ENCODE measurements at places on chromosomes 16 and 17. TPM values are rescaled to one million over a fixed set of nuclear protein-coding genes. Genes with fewer than 3 reads are reported as not detected.

- peak; percentile 61 for DNase-seq
- H3K27me3 ChIP-seq = no peaks in the 10 kb centered on the region
- no peak overlapping the region for H3K4me3 ChIP-seq
- no peaks in the 10 kb centered on the region for H3K36me3 ChIP-seq
- H3K4me1 ChIP-seq = peaks cover 5% of the 10 kb centered on the region
Observed at GRCh38 chr17:1365445-1366039, 34.5 kb downstream of the YWHAE start.

KRTAP4-1 gene
- not detected for polyA plus RNA-seq

HOXB6 gene
- 4.1 TPM for polyA plus RNA-seq

- H3K27me3 ChIP-seq = no peaks in the 10 kb centered on the region
- no peak overlapping the region for H3K4me3 ChIP-seq
- no peak for DNase-seq
- H3K36me3 ChIP-seq = no peaks in the 10 kb centered on the region
Observed at GRCh38 chr16:87615621-87616041, 13.3 kb downstream of the JPH3 start.

- no peaks in the 10 kb centered on the region for H3K27me3 ChIP-seq
- no peak for DNase-seq
- no peaks in the 10 kb centered on the region for H3K4me1 ChIP-seq
- no peak overlapping the region for H3K4me3 ChIP-seq
- no peaks in the 10 kb centered on the region for H3K36me3 ChIP-seq
- H3K27ac ChIP-seq = no peak overlapping the region
Observed at GRCh38 chr17:64736804-64737492, 74.8 kb upstream of the SMURF2 start.

RUNDC3A gene
- 0.26 TPM for polyA plus RNA-seq

DNA sequence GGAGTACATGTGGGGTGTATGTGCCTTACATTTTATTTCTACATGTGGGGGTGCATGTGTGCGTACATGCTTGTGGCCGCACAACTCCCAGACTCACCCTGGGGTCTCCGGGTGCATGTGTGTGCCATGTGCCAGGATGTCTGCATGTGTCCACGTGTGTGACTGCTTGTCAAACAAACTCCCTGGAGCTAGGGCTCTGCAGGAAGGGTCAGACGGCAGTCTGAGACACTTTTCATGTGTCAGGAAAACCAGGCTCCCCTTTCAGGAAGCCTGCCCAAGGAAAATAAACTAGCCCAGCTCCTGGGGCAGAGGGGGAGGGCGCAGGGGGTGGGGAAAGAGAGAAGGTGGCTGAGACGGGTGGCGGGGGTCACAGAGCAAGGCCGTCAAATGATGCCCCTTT is 44.7 kb downstream of the FZD2 start:
- no peak overlapping the region for H3K4me3 ChIP-seq
- no peak overlapping the region for H3K27ac ChIP-seq
- no peaks in the 10 kb centered on the region for H3K27me3 ChIP-seq
- no peak for DNase-seq
- no peaks in the 10 kb centered on the region for H3K4me1 ChIP-seq

PPP1R9B gene
- 26.1 TPM for polyA plus RNA-seq

MED13 gene
- 4.8 TPM for polyA plus RNA-seq

DNA sequence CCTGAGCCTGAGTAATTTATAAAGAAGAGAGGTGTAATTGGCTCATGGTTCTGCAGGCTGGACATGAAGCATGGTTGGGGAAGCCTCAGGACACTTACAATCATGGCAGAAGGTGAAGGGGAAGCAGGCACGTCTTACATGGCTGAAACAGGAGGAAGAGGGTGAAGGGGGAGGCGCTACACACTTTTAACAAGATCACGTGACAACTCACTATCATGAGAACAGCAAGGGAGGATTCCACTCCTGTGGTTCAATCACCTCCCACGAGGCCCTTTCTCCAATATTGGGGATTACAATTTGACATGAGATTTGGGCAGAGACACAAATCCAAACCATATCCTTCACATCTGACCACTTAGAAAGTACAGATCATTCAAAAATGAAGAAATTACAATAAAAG is 110.6 kb upstream of the SHISA6 start:
- no peaks in the 10 kb centered on the region for H3K4me1 ChIP-seq
- no peak overlapping the region for H3K4me3 ChIP-seq

KRT35 gene
- not detected for polyA plus RNA-seq

DNA sequence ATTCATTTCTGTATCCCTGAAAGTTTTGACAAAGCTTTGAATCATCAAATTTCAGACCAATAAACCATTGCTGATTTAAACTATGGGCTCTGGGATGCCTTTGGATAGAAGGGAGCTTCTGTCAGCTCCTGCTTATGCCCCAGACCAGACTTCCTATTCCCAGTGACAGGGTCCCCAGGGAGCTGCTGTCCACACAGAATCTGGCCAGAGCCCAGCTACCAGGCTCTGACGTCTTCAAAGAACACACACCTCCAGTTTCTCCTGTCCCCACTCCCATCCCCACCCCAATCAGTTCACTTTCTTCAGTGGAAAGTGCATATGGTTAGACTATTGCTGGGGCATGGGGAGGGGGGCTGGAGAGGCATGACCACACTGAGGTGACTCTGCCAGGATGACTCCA is 51.6 kb upstream of the SREBF1 start:
- H3K27ac ChIP-seq = no peak overlapping the region
- DNase-seq = peak; percentile 19
- H3K4me3 ChIP-seq = no peak overlapping the region
- H3K36me3 ChIP-seq = no peaks in the 10 kb centered on the region
- H3K4me1 ChIP-seq = no peaks in the 10 kb centered on the region

- no peak for DNase-seq
- H3K27me3 ChIP-seq = no peaks in the 10 kb centered on the region
- no peaks in the 10 kb centered on the region for H3K4me1 ChIP-seq
- H3K27ac ChIP-seq = no peak overlapping the region
Observed at GRCh38 chr17:76881408-76881807, 13.2 kb downstream of the MGAT5B start.

GRCh38 chr17:18248811-18249210 is 9.7 kb downstream of the FLII start:
- H3K27ac ChIP-seq = no peak overlapping the region
- no peak overlapping the region for H3K4me3 ChIP-seq
- H3K36me3 ChIP-seq = peaks cover 3% of the 10 kb centered on the region
- H3K27me3 ChIP-seq = no peaks in the 10 kb centered on the region
- DNase-seq = no peak
- no peaks in the 10 kb centered on the region for H3K4me1 ChIP-seq

DNA sequence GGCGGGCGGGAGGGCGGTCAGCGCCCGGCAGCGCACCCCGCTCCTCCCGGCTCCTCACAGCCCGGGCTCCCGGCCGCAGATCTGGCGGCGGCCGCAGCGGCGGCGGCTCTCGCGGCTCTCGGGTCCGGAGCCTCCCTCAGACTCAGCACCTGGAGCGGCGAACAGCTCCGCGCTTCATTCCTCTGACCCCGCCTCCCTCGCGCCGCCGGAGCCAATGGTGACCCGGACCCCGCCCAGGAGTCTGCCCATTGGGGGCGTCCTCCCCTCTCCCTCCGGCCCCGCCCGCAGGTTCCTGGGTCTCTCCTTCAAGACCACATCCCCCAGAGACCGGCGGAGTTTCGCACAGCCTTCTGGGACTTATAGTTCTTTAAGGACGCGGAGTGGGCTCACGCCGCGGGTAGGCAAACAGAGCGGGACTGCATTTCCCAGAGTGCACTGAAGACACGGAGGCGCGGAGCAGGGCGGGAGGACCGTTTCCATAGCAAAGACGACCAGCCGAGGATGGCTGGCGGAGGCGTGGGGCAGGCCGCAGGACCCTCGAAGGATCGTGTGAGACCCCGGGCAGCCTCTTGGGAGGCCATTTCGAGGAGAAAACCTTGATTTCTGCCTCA is at the start of gene SMPD3:
SMPD3 (minus strand) TSS at position 149 of the 611 bp plus-strand sequence. CDS start 76,327 bp downstream, outside the sequence.
- no peak within 1 kb of the TSS for H3K27ac ChIP-seq
- no peak within 1 kb of the TSS for H3K4me3 ChIP-seq

- no peaks in the 10 kb centered on the region for H3K27me3 ChIP-seq
- no peak overlapping the region for H3K27ac ChIP-seq
- no peak overlapping the region for H3K4me3 ChIP-seq
- no peak for DNase-seq
- no peaks in the 10 kb centered on the region for H3K36me3 ChIP-seq
Observed at GRCh38 chr17:66775271-66775670, 59.6 kb upstream of the CACNG5 start.

GRCh38 chr16:87441886-87442580 is 49.9 kb downstream of the MAP1LC3B start:
- H3K36me3 ChIP-seq = no peaks in the 10 kb centered on the region
- no peaks in the 10 kb centered on the region for H3K27me3 ChIP-seq
- H3K4me1 ChIP-seq = no peaks in the 10 kb centered on the region

GDPD1 gene
- polyA plus RNA-seq = 0.51 TPM

KCNH4 gene
- polyA plus RNA-seq = not detected

DNA sequence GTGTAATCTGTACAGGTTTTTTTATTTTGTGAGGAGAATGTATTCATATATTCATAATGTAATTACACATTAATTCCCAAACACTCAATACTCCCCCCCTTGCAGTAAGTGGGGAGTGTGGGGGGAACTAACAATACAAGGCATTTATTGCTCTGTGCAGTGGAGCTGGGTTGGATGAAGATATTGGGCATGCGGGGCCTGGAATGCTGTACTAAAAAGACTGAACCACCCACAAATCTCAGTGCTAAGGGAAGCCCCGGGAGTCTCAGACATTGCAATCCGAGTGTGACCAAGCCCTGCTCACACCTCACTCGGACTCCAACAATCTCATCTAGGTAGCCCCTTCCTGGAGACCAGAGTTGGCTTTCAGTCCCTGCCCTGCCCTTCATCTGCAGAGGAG is 6.0 kb downstream of the PLLP start:
- peak; percentile 16 for DNase-seq
- no peaks in the 10 kb centered on the region for H3K27me3 ChIP-seq
- no peak overlapping the region for H3K4me3 ChIP-seq
- no peaks in the 10 kb centered on the region for H3K4me1 ChIP-seq
- no peaks in the 10 kb centered on the region for H3K36me3 ChIP-seq
- no peak overlapping the region for H3K27ac ChIP-seq

GRCh38 chr17:42107597-42108576 is 4.6 kb downstream of the DHX58 start:
- peak; percentile 90 for DNase-seq
- H3K36me3 ChIP-seq = no peaks in the 10 kb centered on the region
- H3K4me3 ChIP-seq = no peak overlapping the region
- H3K27ac ChIP-seq = no peak overlapping the region
- H3K4me1 ChIP-seq = no peaks in the 10 kb centered on the region

DNA sequence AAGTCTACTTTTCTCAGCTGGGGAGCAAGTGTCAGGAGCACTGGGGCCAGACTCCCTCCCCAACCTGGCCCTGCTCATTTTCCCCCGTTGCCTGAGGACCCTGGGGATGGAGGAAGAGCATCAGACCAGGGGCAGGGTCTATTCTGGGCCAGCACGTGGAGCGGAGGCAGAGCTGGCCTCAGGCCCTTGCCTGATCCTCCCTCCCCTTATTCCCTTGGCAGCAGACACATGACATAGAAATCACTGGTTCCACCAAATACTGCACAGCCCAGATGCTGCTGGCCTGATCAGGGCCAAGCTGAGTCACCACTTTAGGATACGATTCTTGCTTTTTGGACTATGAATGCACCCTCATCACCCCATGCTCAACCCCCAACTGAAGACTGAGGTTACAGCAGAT is 15.8 kb upstream of the AGRP start:
- H3K36me3 ChIP-seq = no peaks in the 10 kb centered on the region
- no peak overlapping the region for H3K27ac ChIP-seq
- H3K4me1 ChIP-seq = no peaks in the 10 kb centered on the region
- no peaks in the 10 kb centered on the region for H3K27me3 ChIP-seq
- DNase-seq = no peak

DNA sequence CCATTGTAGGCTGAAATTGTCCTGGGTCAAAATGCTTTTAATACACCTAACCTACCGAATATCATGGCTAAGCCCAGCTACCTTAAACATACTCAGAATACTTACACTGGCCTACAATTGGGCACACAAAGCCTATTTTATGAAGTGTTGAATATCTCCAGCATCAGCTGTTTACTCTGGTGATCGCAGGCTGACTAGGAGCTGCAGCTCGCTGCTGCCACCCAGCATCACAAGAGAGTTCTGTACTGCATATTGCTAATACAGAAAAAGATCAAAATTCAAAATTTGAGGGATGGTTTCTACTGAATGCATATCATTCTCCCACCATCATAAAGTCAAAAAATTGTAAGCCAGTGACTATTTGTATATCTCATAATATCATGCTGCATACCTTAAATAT is 55.3 kb downstream of the ULK2 start:
- H3K27ac ChIP-seq = no peak overlapping the region
- no peak for DNase-seq
- no peak overlapping the region for H3K4me3 ChIP-seq
- no peaks in the 10 kb centered on the region for H3K36me3 ChIP-seq

GRCh38 chr17:64399071-64399766 is 8.6 kb upstream of the PECAM1 start:
- no peak overlapping the region for H3K27ac ChIP-seq
- DNase-seq = peak; percentile 35
- H3K36me3 ChIP-seq = no peaks in the 10 kb centered on the region
- H3K4me3 ChIP-seq = no peak overlapping the region
- no peaks in the 10 kb centered on the region for H3K27me3 ChIP-seq

DNA sequence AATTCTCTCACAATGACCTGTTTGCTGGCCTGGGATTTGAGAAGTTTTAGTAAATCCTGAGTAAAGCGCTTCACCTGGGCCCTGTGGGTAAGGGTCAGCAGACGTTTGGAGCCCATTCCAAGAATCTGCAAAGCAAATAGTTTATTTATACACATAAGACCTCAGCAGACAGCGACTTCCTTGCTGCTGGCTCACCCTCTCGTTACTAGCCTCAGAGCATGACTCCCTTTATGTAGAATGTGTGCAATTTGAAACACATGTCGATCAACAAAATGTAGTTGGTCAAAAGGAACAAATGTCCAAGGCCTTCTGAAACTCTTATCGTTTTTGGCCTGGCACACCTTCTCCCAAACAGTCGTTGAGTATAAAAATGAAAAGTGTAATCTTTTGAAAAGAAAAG is 31.3 kb downstream of the MARF1 start:
- no peak for DNase-seq
- H3K27ac ChIP-seq = no peak overlapping the region
- H3K4me1 ChIP-seq = no peaks in the 10 kb centered on the region
- no peak overlapping the region for H3K4me3 ChIP-seq
- no peaks in the 10 kb centered on the region for H3K27me3 ChIP-seq
- peaks cover 10% of the 10 kb centered on the region for H3K36me3 ChIP-seq

TCAP gene
- 4.0 TPM for polyA plus RNA-seq

IL34 gene
- polyA plus RNA-seq = 19.4 TPM

DNA sequence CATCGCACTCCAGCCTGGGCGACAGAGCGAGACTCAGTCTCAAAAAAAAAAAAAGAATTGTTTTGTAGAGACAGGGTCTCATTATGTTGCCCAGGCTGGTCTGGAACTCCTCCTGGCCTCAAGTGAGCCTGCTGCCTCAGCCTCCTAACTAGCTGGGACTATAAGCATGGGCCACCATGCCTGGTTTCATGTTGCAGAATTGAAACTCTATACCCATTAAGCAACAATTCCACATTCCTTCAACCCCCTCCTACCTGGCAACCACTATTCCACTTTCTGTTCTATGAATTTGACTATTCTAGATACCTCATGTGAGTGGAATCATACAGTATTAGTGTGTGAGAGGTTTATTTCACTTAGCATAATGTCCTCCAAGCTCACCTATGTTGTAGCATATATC is 24.5 kb downstream of the RNF135 start:
- DNase-seq = no peak
- no peak overlapping the region for H3K27ac ChIP-seq
- H3K27me3 ChIP-seq = no peaks in the 10 kb centered on the region

GRCh38 chr16:9088848-9089247 is 2.6 kb upstream of the HAPSTR1 start:
- DNase-seq = no peak
- H3K4me3 ChIP-seq = no peak overlapping the region
- H3K27me3 ChIP-seq = no peaks in the 10 kb centered on the region
- no peak overlapping the region for H3K27ac ChIP-seq
- H3K36me3 ChIP-seq = no peaks in the 10 kb centered on the region
